ENCODE measurements at places on chromosomes 6 and 20.

DNA sequence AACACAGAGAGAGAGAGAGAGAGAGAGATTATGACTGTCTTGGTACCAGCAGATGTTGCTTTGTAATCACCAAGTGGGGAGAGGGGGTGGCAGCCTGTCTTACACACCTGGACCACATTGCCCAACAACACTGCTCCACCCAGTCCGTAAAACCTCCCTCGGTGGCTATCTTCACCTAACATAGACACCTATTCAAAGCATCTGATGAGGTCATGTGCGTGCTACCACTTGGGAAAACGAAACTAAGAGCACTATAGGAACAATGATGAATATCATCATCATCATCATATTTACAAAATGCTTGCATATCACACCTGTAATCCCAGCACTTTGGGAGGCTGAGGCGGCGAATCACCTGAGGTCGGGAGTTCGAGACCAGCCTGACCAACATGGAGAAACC is 24.1 kb upstream of the SALL4 start:
- DNase-seq = no peak

DNA sequence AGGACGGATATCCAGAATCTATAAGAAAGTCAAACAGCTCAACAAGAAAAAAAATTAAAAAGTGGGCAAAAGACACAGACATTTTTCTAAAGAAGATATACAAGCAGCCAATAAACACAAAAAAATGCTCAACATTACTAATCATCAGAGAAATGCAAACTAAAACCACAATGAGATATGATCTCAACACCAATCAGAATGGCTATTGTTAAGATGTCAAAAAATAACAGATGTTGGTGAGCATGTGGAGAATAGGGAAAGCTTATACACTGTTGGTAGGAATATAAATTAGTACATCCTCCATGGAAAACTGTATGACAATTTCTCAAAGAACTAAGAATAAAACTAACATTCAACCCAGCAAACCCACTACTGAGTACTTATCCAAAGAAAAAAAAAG is 23.3 kb upstream of the OSTM1 start:
- peak; percentile 57 for DNase-seq

- DNase-seq = no peak
Measured at GRCh38 chr6:32580593-32580992, 9.1 kb downstream of the HLA-DRB1 start.

DNA sequence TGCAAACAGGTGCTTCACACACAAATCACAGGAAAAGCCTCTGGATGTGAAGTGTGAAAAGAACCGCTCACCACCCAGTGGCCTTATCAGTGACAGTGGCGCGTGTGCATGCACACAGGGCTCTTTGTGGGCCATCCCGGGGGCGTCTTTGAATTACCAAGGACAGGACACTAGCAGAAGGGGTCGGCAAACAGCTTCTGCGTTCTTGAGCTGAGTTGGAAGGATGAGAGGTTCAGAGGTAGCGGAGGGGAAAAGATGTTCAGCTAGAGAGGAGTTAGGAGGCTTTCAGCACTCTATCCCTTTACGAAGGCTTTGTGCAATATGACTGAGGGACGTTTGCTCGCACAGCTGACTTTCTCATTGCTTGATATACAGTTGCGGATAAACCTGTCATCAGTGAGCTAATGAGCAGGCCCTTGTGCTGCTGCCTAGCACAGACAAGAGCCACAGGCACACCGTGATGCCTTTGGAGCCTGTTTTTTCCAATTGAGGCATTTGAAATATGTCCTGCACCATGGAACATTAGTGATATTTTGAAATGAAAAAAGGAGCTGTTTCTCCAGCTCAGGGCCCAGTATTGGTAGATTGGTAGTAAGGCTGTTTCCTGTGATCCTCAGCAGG is 83.1 kb downstream of the IYD start:
- no peak for DNase-seq

- no peak for DNase-seq
Measured at GRCh38 chr20:52039790-52040189, 151.8 kb downstream of the ZFP64 start.

DNA sequence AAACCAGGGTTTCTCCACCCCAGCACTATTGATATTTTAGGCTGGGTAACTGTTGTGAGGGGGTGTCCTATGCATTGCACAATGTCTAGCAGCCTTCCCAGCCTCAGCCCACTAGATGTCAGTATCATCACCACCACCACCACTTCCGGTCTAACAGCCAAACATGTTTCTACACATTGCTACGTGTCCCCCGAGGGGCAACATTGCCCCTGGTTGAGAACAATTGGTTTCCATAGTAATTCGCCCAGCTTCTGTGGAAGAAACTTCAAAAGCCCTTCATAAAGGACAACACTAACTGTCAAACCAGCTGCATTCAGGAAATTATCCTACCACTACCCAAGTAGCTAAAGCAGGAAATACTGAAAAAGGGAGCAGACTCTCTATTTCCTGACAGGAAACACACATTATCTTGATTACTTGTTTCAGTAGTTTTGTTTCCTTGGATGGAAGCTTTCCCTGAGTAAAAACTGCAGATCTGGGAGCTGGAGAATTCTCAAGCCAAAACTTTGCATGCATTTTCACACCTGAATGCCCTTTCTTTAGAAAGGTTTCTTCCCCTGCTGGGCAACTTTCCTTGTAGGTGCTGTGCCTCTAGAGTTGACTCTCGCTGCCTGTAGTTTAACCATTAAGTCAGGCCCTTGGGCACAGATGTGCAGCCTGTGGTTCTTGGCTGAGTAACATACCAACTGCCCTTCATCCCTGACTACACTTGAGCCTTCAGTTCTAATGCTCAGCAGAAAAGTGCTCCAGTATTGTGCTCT is 23.6 kb downstream of the PKHD1 start:
- peak; percentile 8 for DNase-seq

GRCh38 chr20:48246061-48246790 is 460.9 kb upstream of the SULF2 start:
- no peak for DNase-seq

- DNase-seq = peak; percentile 45
Measured at GRCh38 chr6:128914051-128914450, 31.1 kb downstream of the LAMA2 start.

DNA sequence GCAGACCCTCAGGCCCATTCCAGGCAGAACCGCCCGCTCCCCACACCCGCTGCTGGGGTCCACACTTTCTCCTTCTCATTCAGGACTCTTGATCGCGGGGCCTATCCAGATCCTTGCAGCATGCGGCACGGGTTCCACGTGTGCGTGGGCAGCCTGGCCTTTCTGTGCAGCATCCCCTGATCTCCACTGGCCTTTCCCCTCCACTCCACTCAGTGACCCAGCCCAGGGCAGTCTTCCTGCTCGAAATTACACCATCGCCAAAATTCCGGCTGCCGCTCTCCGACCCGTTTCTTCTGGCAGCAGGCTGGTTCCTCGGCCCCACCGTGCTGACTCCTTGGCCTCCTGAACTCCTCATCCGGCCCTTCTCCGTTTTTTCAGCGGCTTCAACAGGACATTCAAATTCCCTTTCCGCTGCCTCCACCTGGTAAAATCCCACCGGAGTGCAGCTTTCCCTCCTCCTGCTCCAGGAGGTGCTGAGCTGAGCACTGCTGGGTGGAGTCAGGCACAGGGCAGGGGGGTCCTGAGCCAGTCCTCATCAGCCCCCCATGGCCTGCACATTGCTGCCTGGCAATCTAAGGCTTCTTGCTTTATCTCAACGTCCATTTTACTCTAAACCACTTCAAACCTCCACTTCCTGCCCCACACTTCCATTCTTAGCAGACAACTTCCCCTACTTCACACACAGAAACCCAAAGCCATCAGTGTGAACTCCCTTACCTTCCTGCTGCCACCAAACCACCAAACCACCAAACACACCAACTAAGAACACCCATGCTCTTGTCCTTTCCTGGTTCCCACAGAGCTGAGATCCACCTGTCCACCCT is 9.0 kb downstream of the SFT2D1 start:
- DNase-seq = no peak

DNA sequence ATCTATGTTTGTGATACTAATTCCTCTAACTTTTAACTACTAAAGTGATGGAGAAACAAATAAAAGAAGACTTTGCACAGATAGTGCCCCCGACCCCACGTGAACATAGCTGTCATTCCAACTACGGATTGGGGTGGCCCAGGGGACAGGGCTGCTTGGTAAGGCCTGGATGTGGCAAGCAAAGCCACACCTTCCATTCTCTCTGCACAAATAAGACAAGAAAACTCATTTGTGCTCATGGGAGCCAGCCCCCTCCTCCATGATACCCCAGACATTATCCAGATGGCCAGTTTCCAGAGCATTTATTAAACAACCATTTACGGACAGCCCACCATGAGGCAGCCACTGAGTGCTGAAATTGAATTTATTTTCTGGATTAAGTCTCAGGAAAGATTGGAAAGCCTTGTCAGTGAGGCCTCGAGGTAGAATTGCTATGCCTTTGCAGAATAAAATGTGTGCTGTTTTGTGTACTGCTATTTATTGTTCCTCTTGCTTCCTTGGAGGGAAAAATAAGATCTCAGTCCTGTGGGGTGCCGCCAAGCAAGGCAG is 151.2 kb downstream of the UNC5CL start:
- DNase-seq = no peak

GRCh38 chr6:27867945-27868300 is 44.3 kb downstream of the OR2B2 start:
- peak; percentile 37 for DNase-seq

- DNase-seq = no peak
Measured at GRCh38 chr6:167100241-167100674, 22.6 kb upstream of the CCR6 start.

DNA sequence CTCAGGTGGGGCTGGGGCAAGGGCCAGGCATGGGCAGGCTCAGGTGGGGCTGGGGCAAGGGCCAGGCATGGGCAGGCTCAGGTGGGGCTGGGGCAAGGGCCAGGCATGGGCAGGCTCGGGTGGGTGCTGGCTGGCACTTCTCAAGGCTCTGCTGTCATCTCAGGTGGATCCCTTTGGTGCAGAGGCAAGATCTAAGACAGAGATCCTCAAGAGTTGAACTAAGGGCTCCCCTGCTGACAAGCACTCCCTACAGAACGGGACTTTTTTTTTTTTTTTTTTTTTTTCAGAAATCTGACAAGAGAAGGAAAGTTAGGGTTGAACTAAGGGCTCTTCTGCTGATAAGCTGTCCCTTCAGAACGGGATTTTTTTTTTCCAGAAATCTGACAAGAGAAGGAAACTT is 24.9 kb downstream of the MMP24OS start:
- no peak for DNase-seq

- no peak for DNase-seq
Measured at GRCh38 chr6:150273457-150274309, 95.1 kb upstream of the IYD start.

DNA sequence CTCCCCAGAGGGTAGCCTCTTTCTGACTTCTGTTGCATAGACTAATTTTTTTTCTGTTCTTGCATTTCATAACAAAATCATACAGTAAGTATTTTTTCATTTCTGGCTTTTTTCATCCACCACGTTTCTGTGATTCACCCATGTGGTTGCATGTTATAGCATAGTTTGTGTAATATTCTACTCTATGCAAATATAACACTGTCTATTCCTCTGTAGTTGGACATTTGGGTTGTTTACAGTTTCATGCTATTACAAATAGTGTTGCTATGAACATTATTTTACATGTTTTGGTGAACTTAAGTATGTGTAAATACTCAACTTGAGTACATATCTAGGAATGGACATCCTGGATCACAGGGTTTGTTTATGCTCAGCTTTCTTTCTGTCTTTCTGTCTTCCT is 187.2 kb upstream of the KCNG1 start:
- peak; percentile 24 for DNase-seq

- no peak for DNase-seq
Measured at GRCh38 chr6:155309150-155309549, 5.1 kb downstream of the TFB1M start.

GRCh38 chr20:52972965-52973819 is 1.0 kb downstream of the TSHZ2 start:
- no peak for DNase-seq

DNA sequence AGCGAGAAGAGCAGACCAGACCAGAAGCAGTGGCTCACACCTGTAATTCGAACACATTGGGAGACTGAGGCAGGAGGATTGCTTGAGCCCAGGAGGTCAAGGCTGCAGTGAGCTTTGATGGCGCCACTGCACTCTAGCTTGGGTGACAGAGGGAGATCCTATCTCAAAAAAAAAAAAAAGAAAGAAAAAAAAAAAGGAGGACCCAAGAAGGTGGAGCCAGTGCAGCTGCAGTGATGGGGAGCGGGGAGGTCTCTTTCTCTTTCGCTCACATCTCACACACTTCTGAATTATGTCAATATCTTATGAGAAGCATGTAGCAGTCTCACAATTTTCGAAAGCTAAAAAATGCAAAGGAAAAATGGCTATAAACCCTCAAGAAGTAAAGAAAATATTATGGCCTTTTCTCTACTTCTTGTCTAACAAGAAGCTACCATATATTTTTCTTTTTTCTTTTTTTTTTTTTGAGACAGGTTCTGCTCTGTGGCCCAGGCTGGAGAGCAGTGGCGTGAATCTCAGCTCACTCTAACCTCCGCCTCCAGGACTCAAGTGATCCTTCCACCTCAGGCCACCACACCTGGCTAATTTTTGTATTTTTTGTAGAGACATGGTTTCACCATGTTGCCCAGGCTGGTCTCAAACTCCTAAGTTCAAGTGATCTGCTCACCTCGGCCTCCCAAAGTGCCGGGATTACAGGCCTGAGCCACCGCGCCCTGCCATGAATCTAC is 3.8 kb upstream of the SPO11 start:
- DNase-seq = no peak

DNA sequence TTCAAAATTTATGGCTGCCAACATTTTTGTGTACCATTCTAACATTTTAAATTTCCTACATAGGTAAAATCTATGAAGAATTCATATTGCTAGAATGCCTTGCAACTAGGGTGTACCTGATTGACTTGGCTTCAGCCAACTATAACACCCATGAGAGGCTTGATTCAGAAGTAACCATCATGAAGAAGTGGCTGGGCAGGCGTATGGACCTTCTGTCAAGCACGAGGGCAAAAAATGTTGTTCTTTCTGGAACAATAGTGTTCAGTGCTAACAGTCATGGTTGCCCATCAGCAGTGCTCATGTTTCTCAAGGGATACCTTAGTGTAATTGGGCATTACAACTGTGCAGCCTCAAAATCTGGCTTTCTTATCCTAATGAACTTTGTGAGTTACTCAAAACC is 42.9 kb downstream of the ID4 start:
- DNase-seq = no peak

DNA sequence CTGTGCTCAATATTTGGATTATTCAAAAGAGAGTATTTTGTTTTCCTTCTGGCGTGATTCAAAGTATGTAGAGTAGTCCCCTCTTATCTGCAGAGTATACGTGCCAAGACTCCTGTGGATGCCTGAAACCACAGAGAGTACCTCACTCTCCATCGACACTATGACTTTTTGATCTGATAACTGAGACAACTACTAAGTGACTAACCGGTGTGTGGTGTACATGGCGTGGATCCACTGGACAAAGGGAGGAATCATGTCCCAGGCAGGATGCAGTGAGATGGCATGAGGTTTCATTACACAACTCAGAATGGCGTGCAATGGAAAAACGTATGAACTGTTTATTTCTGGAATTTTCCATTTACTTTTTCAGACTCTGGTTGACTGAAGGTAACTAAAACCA is 112.2 kb upstream of the PDE7B start:
- DNase-seq = peak; percentile 85

GRCh38 chr6:37861452-37861851 is 41.9 kb downstream of the ZFAND3 start:
- DNase-seq = no peak

- no peak for DNase-seq
Measured at GRCh38 chr20:37235065-37235464, 26.5 kb downstream of the GHRH start.
